Right lobe of liver (tissue), 6 donors: ENCODE measurements at places on chromosomes 7 and 10. TPM values are rescaled to one million over a fixed set of nuclear protein-coding genes. Genes with fewer than 3 reads are reported as not detected.

NOM1 gene
- total RNA-seq, result 8.1 TPM

SORCS1 gene
- total RNA-seq, result 0.10 TPM

OPN1SW gene
- total RNA-seq, result not detected

CDNF gene
- 3.7 TPM for total RNA-seq

KCNMA1 gene
- 48.0 TPM for total RNA-seq

MDFIC gene
- total RNA-seq, result 7.5 TPM

HYAL4 gene
- total RNA-seq, result not detected

SEC61A2 gene
- 5.5 TPM for total RNA-seq

SLC16A12 gene
- total RNA-seq, result 6.1 TPM

AOAH gene
- total RNA-seq, result 11.3 TPM

CAV1 gene
- total RNA-seq, result 19.8 TPM

PDE6C gene
- not detected for total RNA-seq

SHH gene
- total RNA-seq, result 8.7 TPM

NAPEPLD gene
- total RNA-seq, result 6.9 TPM

AKR1C4 gene
- 255 TPM for total RNA-seq

CLCN1 gene
- total RNA-seq, result not detected

TEX36 gene
- not detected for total RNA-seq

PIK3AP1 gene
- total RNA-seq, result 174 TPM

SFRP5 gene
- total RNA-seq, result 4.1 TPM

LMOD2 gene
- total RNA-seq, result 0.37 TPM

VWC2 gene
- not detected for total RNA-seq

HOXA10 gene
- not detected for total RNA-seq

COL1A2 gene
- 32.3 TPM for total RNA-seq

PCLO gene
- 0.37 TPM for total RNA-seq

DNMBP gene
- 7.9 TPM for total RNA-seq

CAMK2B gene
- total RNA-seq, result 3.3 TPM

GPR146 gene
- 22.2 TPM for total RNA-seq

CPXM2 gene
- 0.68 TPM for total RNA-seq

EPHA1 gene
- 19.2 TPM for total RNA-seq

TRUB1 gene
- 9.5 TPM for total RNA-seq

ABCA13 gene
- total RNA-seq, result 2.6 TPM

RBP4 gene
- total RNA-seq, result 6,222 TPM

LBX1 gene
- not detected for total RNA-seq

RARRES2 gene
- total RNA-seq, result 948 TPM

LRIT1 gene
- total RNA-seq, result not detected

OPALIN gene
- total RNA-seq, result not detected

APBB1IP gene
- 50.7 TPM for total RNA-seq
